ENCODE measurements at places on chromosomes 4 and X.
A peak's percentile ranks its signal among the peaks of the same experiment; 100 is the strongest.

DNA sequence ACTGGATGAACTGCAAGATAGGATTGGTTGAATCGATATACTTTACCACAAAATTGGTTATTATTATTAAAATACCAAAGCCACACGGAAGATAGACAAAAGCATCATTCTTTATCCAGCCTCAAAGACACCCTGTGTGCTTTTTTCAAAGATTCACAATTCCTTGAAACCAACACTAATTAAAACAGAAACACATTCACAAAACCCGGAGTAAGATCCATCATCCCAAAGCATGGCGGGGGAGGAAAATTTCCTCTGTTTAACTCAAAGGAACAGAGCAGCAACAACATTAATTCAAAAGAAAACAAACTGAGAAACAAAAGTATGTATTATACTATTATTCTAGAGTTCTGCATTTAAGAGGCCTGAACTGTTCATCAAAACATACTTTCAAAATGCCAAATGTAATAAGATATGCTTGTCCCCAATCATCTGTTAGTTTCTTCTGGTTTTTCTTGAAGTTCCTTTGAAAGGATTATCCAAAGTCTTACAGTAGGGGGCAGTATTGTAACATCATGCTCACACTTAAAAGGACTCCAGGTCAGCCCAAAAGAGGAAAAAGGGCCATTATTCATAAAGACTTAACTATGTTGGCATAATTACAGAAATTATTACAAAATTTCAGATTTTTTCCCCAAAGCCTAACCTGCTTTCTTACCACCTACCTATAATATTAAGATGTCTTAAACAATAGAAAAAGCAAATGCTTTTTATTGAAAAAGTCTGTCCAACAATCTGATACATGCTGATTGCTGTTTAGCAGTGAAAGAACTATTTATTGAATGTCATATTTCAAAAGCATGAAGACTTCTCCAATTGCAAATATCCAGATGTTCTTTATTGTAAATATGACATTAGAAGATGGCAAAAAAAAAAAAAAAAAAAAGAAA, 168.7 kb downstream of the SCFD2 start:
- no peak for DNase-seq

- no peak for DNase-seq
Observed at GRCh38 chrX:78945186-78945912, at the start of gene P2RY10. TSS of gene P2RY10 (plus strand) at chrX:78945391. CDS start at chrX:78960521, 15,130 bp downstream.

DNA sequence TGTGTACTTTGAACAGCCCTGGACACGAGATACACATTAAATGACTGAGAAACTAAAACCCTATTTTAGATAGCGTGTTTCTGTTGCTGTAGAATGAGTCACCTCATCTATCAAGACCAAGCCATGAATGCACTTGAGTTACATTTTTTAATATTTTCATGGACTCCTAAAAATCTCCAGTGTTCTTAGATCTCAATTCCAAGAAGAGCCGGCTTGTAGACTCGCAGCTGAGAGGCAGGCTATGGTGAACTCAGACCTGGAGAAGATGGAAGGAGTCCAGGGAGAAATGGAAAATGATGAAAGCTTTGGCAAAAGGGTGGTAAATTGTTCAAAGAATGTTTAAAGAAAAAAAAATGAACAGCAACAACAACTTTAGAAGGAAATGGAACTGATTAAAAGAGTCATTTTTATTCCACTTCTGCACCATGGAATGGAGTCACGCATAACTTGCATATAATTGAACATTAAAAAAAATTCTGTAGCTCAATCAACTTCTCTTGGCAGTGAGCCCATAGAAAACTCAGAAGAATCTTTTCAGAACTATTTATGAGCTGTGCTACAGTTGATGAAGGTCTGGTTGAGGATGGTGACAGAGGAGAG, 129.8 kb downstream of the MXRA5 start:
- no peak for DNase-seq

- no peak for DNase-seq
Observed at GRCh38 chr4:139229534-139230039, 50.4 kb downstream of the MGARP start.

DNA sequence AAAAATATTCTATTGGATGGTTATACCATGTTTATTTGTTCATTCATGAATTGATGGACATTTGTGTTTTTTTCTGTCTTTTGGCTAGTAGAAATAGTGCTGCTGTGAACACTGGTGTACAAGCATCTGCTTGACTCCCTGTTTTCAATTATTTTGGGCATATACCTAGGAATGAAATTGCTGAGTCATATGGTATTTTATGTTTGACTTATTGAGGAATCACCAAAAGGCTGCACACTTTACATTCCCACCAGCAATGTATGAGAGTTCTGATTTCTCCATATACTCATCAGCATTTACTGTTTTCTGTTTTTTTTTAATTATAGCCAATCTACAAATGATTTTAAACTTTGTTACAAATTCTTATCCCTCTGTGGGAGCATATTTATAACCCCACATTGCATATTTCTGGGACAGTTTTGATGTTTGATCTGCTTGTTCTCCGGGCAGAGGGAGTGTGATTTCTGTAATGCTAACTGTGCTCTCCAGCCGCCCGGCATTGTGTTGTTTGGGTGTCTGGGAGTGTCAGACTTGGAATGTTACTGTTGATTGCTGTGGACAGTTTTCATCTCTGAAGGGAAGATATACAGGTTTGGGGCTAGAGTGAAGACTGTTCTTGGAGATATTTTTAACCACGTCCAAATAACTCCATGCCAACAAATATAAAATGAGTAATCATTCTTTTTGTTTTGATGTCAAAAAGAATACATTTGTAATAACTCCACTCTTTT, 60.5 kb upstream of the PGRMC2 start:
- no peak for DNase-seq

- peak; percentile 54 for DNase-seq
Observed at GRCh38 chr4:8215001-8215427, 15.9 kb downstream of the SH3TC1 start.

GRCh38 chrX:810186-810585, 179.6 kb downstream of the SHOX start:
- no peak for DNase-seq

GRCh38 chrX:120428309-120428708, 40.8 kb downstream of the LAMP2 start:
- DNase-seq: no peak

DNA sequence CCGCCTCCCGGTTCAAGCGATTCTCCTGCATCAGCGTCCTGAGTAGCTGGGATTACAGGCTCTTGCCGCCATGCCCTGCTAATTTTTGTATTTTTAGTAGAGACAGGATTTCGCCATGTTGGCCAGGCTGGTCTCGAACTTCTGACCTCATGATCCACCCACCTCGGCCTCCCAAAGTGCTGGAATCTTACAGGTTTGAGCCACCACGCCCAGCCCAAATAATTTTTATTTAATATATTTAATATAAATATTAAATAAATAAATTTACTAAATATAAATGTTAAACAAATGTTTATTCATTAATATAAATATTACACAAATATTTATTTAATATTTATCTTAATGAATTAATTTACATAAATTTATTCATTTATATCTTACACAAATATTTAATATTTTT, 120.2 kb downstream of the SHOX start:
- no peak for DNase-seq

DNA sequence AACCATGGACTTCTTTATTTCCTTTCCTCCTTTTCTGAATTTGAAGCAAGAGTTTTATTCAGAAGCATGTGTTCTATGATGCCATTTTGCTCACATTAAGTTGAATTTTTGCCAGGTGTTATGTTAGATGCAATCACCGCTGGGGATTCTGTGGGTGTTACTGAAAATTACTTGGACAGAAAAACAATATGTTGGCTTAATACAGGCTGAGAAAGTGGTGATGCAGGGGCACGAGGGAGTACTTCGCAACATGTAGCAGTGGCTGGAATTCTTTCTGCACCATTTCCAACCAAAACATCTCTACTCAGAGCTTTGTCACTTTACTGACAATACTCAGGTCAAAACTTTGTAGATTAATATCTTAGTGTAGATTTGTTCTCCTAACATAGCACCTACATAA, 109.2 kb upstream of the PCDH18 start:
- no peak for DNase-seq

DNA sequence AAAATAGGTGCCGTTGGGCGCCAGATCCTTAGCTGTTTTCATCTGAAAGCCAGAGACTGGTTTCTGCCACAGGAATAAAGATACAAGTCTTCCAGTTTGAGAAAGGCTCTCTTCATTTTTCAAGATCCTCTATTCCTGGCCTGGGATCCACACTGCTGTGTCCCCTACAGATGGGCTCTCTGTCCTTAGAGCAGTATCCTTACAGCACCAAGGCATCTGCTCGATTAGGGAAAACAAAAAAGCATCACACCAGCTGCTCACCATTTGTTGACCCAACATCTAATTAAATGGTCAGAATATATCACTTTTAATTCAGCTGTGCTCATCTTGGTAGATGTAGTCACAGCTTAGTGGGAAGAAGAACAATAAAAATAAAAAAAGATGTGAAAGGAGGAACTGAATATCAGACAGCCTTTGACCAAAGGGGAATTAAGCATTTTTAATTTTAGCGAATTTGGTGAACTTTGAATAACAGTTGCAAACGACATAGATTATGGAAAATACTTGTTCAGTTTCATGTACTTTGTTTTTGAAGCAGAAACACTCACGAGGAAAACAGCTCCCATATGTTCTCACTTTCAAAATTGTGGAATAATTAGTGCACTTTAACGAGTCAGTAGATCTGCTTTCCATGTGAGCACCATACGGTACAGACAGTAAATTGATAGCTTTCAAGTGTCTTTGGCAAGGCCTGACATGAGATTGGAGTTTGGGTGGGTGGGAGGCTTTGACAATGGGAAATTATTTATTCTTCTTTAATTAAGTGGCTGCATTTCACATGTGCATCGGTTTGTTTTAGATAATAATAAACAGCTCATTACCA, 148.4 kb upstream of the CLNK start:
- DNase-seq: no peak

DNA sequence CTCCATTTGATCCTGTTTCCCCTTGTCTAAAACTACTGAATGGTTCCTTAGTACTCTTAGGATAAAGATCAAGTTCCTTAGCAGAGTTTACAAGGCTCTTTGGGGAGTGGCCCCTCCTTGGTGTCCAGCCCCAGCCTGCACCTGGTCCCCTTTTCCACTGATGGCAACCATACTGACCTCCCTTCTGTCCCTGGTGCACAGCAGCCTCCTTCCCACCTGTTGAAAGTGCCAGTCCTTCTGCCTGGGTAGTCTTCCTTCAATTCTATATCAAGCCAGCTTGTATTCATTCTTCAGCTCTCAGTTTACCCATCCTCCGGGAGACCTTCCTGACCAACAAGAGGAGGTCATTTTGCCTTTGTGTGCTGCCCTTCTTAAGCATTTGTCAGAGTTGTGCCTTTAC, 30.4 kb upstream of the NMU start:
- no peak for DNase-seq

GRCh38 chr4:54556587-54556986, 101.2 kb upstream of the KIT start:
- no peak for DNase-seq

- DNase-seq: no peak
Observed at GRCh38 chrX:25012793-25013631, 2.8 kb downstream of the ARX start.

GRCh38 chrX:9341291-9342201, 123.3 kb upstream of the TBL1X start:
- peak; percentile 69 for DNase-seq

GRCh38 chrX:48741834-48742233, 19.7 kb upstream of the GLOD5 start:
- DNase-seq: no peak

DNA sequence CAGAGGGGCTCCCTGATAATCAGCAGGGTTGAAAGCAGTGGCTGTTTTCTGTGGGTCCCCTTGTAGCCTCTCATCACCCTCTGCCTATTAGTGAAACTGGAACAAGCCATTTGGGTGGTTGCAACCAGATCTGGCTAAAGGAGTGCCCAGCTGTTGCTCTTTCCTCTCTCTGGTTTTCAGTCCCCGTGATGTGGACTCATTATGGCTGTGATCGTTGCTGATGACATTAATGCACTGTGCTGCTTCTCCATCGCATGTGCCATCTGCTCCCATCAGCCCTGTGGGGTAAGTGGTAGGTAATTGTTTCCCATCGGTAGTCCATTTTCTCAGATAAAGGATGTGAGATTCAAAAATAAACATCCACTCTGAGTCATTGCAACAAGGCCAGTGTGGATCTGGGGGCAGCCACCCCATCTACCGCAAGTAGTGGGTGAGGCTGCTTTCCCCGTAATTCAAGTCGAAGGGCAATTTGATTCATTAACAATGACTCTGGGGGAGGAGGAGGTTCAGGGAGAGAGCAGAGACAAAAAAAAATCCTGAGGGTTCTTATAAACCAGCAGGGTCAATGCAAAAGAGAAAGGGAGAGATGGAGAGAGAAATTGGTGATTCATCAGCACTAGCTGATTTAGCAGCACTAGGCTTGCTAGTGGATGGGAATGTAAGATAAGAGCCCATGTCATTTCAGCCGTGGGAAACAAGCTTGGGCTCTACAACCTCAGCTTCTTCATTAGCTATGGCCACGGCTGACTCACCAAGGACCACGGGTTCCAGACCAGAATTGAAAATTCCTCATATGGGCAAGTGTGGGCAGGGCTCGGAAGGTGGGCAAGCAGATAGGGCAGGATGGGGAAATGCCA, 357.8 kb downstream of the MID1IP1 start:
- DNase-seq: peak; percentile 24

DNA sequence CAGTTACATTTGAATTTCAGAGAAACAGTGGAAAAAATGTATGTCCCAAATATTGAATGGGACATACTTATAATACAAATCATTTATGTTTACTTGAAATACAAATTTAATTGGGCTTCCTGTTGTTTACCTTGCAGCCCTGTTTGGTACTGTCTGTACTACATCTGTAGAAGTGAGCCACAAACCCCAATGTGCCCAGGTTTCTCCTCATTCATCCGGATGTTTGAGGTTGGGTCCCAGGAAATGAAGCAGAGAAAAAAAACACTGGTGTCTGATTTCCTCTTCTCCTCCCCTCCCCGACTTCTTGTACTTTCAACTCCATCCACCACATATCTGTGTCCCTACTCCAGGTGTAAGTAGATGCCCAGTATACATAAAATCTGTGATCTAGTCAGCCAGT, 27.1 kb upstream of the SCRG1 start:
- no peak for DNase-seq

- DNase-seq: no peak
Observed at GRCh38 chr4:40486534-40486933, 143.1 kb downstream of the RBM47 start.

GRCh38 chr4:156193800-156194199, 240.1 kb upstream of the CTSO start:
- DNase-seq: peak; percentile 47

GRCh38 chr4:172207258-172207657, 394.1 kb downstream of the GALNTL6 start:
- no peak for DNase-seq

GRCh38 chr4:72505314-72505744, 63.7 kb downstream of the ADAMTS3 start:
- peak; percentile 19 for DNase-seq

DNA sequence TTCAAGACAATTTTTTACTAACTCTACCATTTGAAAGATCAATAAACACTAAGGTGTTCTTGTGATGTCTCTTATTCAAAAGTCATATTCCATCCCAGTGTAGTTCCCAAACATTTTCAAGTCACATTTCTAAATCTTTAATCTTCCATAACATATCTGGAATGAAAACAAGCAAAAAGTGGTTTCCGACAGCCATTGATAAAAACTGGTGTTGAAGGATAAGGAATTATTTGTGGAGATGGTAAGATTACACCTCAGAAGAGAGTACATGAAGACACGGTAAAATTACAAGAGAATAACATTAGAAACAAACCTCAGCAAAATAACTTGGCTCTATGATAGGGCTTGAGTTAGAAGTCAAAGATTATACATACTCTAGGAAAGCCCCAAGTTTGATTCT, 4.3 kb downstream of the CHIC2 start:
- no peak for DNase-seq

- no peak for DNase-seq
Observed at GRCh38 chr4:54909961-54910360, 215.4 kb downstream of the KDR start.
